ENCODE measurements at places on chromosomes 4 and X.
A peak's percentile ranks its signal among the peaks of the same experiment; 100 is the strongest.

DNA sequence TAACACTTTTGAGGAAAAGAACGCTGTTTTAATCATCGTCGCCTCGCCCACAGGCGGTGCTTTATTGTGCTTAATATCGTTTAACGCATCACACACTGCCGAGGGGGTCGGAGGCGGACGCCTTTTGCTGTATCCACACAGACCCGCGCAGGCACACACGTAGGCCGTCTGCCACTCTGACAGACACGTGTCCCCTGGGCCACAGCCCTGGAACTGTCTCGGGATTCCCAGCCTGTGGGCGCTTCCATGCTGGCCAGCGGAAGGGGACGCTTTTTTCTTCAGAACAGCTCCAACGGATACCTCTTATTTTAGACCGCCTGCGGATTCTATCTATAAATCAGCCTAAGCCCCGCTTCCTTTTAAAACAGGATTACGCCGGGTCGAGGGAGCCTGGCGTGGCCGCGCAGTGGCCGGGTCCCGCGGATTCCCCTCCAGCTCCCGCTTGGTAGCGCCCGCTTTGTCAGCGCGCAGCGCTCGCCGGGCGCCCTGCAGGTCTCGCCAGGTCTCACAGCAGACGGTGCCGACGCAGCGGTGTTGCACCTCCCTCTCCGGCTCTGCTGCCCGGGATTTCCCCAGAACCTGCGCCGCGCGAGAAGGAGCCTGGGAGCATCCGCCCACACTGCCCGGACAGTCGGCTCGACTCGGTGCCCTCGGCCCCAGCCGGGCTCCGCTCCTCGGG, at the start of gene NOCT:
TSS of gene NOCT (plus strand) at position 513 of the 679 bp plus-strand sequence. CDS start 201 bp downstream, outside the sequence.
- DNase-seq = peak; percentile 87

GRCh38 chrX:131812847-131813825, 210.0 kb upstream of the STK26 start:
- peak; percentile 78 for DNase-seq

DNA sequence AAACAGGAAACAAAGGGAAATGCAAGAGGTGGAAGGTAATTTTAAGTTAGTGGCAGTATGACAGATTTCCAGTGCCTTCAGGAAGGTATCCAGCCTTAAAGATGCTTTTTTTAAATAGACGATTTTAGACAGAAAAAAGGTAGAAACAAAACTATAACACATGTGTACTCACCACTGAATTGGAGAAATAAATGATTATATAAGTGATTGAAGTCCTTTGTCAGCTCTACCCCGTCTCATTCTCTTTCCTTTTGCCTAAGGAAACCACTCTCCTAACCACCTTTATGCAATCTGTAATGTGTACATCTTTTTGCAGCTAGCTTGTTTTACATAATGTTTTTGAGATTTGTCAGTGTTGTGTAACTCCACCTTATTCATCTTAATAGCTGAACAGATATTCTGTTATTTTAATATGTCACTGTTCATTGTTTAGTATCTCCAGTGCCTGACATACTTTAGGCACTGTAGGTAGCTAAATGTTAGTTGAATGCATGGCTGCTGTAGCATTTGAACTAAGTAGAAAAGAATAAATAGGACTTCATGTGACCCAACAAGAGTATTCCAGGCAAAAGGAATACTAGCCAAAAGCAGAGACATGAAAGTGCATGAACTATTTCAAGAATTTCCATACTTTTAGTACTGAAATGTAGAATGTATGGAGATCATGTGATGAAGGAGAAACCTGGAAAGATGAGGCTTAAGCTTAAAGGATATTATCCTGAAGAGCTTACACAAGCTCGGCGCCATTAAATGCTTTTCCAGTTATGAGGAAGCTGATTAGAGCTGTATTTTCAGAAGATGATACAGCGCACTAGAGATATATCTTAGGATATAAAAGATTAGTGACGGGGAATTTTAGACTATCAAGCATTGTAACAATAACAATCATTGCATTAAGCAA, 865 bp downstream of the FAM200B start:
- DNase-seq = no peak

GRCh38 chr4:102324730-102325129, 20.6 kb downstream of the SLC39A8 start:
- DNase-seq = no peak
